ENCODE measurements at places on chromosomes 12 and 14.

DNA sequence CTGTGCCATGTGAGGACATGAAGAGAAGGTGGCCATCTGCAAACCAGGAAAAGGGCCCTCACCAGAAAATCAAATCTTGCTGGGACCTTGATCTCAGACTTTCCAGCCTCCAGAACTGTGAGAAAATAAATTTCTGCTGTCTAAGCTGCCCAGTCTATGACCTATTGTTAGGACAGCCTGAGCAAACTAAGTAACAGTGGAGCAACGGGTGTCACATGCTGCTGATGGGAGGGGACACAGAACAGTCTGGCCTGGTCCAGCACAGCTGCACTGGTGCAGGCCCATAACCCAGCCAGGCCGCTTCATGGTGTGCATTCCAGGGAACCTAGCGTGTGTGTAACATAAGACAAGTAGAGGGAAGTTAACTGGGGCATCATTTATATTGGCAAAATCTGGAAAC lies 42.1 kb downstream of the GRIP1 start:
- no peak for DNase-seq

- DNase-seq, result no peak
These were observed 186.7 kb downstream of the PLCZ1 start for GRCh38 chr12:18551106-18551505.

DNA sequence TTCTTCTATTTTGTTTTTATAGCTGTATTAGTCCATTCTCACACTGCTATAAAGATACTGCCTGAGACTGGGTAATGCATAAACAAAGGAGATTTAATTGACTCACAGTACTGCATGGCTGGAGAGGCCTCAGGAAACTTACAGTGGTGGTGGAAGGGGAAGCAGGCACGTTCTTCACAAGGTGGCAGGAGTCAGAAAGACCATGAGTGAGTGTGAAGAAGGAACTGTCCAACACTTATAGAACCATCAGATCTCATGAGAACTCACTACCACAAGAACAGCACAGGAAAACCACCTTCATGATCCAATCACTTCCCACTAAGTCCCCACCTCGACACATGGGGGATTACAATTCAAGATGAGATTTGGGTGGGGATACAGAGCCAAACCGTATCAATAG lies 42.3 kb downstream of the ARMH4 start:
- no peak for DNase-seq

DNA sequence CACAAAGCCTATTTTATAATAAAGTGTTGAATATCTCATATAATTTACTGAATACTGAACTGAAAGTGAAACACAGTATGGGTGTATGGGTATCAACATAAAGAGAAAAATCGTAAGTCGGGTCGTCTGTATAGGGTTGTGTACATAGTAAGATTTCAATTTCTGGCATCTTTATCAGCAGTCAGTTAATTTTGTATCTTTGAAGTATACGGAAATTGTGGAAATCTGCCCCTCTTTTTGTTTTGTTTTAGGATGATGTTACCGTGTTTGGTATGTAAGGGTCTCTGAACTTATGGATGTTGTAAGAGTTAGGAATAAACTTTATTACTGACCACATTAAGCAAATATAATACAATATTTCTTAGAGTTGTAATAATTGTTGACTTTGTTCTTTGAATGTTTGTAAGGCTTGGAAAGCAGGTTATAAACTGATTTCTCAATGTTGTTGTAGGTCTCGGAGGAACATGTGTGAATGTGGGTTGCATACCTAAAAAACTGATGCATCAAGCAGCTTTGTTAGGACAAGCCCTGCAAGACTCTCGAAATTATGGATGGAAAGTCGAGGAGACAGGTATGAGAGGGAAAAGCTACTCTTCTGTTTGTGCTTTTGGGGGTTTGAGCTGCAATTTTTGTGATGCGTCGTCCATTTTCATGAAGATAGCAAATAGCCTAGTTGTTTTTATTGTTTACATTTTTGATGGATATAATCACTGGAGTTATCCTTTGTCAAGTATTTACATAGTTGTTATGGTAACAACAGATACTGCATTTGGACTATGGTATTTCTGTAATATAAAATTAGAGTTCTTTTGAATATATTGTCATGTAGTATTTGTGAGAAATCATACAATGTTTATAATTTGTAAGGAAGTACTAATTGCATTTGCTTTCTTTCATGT lies 12.0 kb downstream of the EID3 start:
- peak; percentile 49 for DNase-seq

- DNase-seq, result no peak
These were observed 218.5 kb downstream of the NUAK1 start for GRCh38 chr12:105920161-105920684.

DNA sequence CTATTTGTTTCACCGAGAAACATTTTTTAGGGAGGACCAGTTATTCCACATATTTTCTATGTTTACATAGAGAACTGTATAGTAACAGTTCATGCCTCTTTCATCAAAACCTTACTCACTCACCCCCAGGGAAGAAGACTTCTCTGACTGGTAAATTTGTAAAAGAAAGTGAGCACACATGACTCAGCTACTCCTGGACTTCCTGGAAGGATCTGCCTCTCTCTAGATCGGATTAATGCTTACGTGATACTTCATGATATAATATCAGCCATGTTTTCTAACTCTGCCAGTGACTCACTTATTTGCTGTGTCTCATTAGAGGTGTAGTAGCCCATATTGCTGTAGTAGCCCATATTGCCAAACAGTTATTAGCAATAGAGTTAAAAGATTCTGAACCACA lies 494.3 kb upstream of the ATXN7L3B start:
- no peak for DNase-seq

- DNase-seq, result no peak
These were observed 15.8 kb upstream of the TMCC3 start for GRCh38 chr12:94666158-94666557.

DNA sequence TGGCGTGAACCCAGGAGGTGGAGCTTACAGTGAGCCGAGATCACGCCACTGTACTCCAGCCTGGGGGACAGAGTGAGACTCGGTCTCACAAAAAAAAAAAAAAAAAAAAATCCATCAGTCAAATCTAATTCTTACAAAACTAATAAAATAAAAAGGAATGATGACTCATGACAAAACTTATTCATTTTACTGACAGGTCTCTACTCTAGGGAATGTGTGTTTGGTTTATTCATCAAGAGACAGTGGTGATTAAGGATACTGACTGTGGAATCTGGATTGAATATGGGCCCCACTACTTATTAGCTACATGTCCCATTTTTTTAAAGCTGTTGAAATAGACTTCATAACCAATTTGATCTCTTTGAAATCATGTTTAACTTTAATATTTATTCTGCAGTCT lies 29.3 kb upstream of the GAS2L3 start:
- no peak for DNase-seq

DNA sequence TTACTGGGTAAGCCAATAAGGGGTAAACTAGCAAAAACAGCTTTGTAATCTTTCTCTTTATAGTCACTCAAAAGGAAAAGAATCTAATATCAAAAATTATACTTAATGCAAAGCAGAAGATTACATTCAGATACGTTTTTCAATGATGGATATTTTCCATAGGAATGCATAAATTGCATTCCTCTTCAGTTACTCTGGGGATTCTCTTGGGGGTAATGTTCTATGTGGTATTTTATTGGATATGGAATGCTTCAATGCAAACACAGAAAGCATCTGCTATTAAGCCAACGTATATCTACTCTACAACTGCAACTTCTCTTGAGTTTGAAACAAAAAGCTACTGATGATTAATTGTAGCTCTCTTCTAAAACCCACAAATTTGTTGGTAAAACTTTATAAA lies 106.0 kb downstream of the SLC41A2 start:
- DNase-seq, result peak; percentile 41

DNA sequence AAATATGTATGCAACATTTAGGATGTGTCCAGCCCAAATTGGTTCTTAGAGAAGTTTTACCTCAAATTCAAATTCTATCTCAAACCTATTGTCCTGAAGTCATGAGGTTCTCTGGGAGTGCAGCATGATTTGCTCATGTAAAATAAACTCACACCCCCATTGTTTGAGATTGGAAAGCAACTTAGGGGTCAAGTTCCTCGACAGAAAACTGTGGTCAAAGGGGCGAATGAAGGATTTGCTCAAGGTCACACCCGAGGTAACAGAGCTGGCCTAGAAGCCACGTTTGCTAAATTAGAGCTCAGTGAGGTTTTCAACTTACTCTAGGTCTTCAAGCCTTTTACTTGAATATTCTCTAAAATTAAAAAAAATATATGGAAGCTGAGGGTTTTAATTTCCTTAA lies 197.7 kb upstream of the GZMB start:
- no peak for DNase-seq

GRCh38 chr12:114425031-114425626 lies 19.2 kb upstream of the TBX5 start:
- peak; percentile 83 for DNase-seq

- DNase-seq, result peak; percentile 30
These were observed 31.1 kb downstream of the FRS2 start for GRCh38 chr12:69501154-69501895.

GRCh38 chr12:80752464-80752863 lies 35.8 kb downstream of the MYF5 start:
- peak; percentile 35 for DNase-seq

- DNase-seq, result peak; percentile 28
These were observed 2.2 kb downstream of the DHRS1 start for GRCh38 chr14:24297190-24297964.

GRCh38 chr14:30906752-30907658 lies 32.6 kb downstream of the COCH start:
- DNase-seq, result peak; percentile 15

- no peak for DNase-seq
These were observed 10.8 kb upstream of the ACTR6 start for GRCh38 chr12:100189636-100190394.

DNA sequence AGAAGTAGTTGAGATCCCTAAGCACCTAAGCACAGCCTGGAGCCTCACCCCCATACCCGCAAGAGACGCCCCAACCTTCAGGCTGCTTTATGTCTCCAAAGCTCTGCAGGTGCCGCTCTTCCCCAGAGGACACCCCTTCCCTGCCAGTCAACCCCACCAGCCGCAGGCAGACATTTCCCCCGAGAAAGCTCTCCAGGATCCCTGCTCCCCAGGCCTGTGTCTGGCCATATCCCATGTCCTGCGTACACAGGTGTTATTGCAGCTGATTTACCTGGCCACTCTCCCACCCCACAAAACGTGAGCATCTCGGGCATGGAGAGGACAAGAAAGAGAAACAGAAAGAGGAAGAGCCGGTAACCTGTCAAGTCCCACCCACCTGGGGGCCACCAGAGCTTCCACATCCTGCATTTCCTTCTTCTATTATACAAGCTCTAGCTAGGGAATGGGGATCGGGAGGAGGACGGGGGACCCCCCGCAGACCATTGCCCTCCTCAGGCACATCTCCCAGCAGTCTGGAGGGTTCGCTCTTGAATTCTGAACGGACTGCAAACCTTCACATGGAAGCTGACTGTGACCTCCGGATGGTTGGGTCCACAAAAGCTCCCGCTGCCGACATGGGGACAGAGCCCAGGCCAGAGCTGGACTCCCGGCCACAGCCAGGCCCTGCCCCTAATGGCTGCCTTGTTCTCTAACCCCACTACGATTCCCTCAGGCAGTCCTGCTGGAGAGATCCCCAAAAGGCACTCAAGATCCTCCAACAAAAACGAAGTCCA lies 17.6 kb downstream of the CCDC88C start:
- DNase-seq, result no peak

GRCh38 chr12:25828188-25828587 lies 130.3 kb upstream of the RASSF8 start:
- no peak for DNase-seq

- DNase-seq, result no peak
These were observed 65.9 kb downstream of the CMKLR1 start for GRCh38 chr12:108273217-108273616.

DNA sequence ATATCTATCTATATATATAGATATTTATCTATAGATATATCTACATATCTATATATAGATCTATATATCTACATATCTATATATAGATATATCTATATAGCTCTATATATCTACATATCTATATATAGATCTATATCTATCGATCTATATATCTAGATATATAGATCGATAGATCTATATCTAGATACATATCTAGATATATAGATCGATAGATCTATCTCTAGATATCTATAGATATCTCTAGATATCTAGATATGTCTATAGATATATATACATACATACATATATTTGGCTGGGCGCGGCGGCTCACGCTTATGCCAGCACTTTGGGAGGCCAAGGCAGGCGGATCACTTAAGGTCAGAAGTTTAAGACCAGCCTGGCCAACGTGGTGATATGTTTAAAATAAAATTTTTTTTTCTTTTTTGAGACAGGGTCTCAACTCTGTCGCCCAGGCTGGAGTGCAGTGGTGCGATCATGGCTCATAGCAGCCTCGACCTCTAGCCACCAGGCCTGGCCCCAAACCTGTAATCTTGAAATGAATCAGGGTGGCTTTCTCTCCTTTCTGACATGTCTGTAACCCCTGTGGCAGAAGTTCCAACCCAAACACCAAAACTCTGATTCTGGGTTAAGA lies 18.1 kb downstream of the ARPC3 start:
- no peak for DNase-seq

DNA sequence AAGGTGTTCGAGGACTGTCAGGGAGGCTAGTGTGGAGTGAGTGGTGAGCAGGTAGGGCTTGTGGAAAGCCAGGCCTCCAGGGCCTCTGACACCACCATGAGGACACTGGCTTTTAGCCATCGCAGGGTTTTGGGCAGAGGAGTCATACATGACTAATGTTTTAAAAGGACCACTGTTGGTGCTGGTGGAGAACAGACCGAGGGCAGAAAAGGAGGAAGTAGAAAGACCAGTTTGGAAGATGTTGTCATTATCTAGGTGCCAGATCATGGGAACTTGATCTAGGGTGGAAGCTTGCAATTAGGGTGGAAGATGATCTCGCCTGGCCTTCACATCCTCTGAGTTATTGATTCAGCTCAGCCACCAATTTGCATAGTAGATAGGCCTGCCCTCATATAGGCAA lies 144.2 kb downstream of the C12orf75 start:
- DNase-seq, result peak; percentile 22

GRCh38 chr12:123971770-123972456 lies 718 bp downstream of the CCDC92 start:
- DNase-seq, result peak; percentile 50

DNA sequence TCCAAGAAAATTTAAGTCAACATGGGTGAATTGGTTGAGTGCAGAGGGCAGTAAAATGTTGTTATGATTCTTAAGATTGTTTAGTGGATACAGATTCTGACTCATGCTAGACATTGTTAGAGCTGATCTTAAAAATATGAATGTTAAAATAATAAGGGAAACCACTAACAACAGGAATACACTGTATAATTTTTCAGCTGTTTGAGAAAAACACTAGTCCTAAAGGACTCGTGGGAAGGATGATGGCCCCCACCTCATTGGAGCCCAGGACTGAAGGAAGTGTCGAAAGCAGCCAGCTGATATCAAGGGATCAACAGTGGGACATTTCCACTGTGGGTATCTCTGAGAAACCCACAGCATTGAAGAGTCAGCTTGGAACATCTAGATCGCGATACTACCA lies 82.9 kb upstream of the SCAF11 start:
- peak; percentile 19 for DNase-seq

- no peak for DNase-seq
These were observed 256.2 kb upstream of the DDHD1 start for GRCh38 chr14:53409289-53409688.

- no peak for DNase-seq
These were observed 22.9 kb downstream of the VEZT start for GRCh38 chr12:95240556-95240955.
